SW 1271 (cell line): ENCODE measurements at places on chromosomes 13 and 19.

DNA sequence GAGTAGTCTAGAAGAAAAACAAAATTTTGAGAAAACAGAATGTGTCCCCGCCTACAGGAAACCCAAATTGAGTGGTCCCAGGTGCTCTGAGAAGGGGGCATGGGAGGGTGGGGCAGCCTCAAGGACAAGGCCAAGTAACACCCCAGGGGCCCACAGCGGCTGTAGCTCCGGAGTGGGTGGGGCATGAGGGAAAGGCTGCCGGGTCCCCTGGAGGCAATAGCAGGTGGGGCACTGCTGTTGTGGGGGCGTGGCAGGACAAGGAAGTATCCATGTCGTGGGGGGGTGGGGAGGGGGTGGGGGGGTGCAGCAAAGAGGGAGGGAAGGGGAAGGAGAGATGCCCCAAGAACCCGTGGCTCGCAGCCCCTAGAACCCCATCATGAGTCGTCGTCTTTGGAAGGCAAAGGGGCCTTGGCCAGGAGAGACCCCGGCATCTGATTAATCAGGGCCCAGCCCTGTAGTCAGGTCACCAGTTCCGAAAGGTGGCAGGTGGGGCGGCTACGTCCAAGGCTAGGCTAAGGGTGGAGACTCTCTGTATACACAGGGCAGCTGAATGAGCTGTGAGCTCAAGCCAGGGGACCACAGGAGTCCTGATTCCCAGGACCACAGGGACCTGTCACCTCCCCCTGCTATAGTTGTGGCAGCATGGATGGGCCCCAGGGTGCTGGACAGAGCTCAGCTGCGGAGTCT is 7.5 kb upstream of the ISYNA1 start:
- DNase-seq: no peak

GRCh38 chr13:36533806-36534205 is 101.5 kb downstream of the CCNA1 start:
- no peak for DNase-seq

- DNase-seq: no peak
Measured at GRCh38 chr19:17775245-17775927, 19.6 kb upstream of the B3GNT3 start.

DNA sequence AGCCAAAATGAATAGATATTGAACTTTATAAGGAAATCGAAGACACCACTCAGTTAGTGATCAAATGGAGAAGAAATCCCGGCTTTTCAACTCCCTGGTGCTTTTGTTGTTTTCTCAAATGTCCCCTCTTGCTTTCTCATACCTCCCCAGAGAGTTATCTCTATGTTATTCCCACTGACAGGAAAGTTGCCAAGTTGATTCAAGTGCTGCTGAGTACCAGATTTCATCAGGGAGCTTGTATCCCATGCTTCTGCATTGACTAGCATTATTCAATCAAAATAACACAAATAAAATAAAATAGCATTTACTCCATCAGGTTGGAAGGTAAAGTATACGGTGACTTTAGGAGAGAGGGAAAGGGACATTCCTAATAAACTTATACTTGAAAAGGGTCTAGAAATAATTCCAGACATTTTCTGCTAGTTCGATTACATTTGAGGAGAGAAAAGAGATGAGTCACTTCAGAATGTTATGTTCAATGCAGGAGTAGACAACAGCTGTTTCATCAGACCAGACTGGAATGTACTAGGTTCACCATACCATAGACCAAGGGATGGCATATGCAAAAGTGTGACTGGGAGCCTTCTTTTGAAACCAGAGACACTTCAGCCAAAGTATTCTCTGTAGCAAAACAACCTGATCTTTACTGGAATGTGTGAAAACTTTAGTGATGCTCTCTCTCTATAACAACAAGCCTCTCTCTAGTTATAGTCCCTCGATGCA is 397.8 kb downstream of the FGF14 start:
- no peak for DNase-seq

GRCh38 chr13:89856512-89856911 is 1491.0 kb upstream of the MIR17HG start:
- no peak for DNase-seq

DNA sequence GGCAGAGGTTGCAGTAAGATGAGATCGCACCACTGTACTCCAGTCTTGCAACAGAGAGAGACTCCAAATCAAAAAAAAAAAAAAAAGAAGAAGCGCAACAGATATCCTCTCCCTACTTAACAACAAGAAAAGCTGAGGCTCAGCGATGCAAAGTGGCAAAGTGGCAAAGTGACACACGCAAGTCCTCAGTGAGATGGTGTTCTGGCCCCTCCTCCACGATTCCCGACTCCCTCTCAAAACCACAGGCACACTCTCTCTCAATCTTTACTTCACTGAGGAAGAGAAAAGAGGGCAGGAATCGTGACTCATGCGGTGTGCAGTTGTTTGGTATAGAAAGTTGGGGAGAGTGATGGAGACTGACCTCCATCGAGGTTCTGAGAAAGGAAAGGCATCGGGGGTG is 12.6 kb downstream of the FFAR2 start:
- DNase-seq: no peak

- DNase-seq: no peak
Measured at GRCh38 chr13:75422028-75422427, 59.9 kb downstream of the TBC1D4 start.

DNA sequence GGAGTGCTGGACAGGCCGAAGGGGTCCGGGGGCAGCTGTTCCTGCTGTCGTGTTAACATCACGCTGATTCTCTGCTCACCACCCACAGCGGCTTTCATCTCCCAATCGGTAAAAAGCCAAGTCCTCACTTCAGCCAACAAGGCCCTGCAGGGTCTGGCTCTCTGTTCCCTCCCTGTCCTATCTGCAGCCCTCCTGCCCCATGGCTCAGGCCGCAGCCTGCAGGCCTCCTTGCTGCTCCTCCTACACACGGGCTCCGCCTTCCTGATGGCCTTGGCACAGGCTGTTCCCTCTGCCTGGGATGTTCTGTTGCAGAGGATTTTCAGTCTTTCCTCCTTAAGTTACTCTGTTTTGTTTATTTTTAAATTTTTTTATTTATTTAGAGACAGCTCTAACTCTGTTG is 22.2 kb downstream of the FUZ start:
- no peak for DNase-seq

DNA sequence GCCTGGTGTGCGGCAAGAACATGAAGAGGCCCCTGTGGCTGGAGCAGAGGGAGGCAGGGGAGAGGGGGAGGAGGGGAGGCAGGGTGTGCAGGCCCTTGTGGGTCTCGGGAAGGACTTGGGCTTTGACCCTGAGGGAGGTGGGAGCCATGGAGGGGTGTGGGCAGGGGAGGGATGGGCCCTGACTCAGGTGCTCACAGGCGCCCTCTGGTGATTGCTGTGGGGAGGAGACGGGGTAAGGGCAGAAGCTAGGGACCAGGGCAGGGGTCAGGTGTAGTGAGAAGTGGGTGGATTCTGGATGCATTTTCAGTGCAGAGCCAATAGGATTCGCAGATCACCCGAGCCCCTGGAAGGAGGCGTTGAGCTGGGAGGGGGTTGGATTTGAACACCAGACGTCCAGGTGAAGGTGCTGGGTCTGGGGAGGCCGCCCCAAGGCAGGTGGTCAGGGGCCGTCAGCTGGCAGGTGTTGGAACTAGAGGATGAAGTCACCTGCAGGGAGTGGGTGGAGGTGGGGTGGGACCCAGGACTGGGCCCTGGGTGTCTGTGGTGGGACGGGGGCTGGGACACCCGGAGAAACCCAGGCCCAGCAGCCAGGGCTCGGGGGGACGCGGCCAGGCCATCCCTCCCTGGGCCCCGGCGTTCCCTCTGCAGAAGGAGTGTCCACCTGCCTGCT is 185.4 kb downstream of the KDM4B start:
- no peak for DNase-seq

GRCh38 chr19:12885749-12886650 is 1.0 kb downstream of the KLF1 start:
- no peak for DNase-seq

GRCh38 chr19:21463449-21464105 is 41.8 kb upstream of the ZNF429 start:
- DNase-seq: peak; percentile 32

- DNase-seq: no peak
Measured at GRCh38 chr19:38644719-38645118, 2.7 kb upstream of the ACTN4 start.

DNA sequence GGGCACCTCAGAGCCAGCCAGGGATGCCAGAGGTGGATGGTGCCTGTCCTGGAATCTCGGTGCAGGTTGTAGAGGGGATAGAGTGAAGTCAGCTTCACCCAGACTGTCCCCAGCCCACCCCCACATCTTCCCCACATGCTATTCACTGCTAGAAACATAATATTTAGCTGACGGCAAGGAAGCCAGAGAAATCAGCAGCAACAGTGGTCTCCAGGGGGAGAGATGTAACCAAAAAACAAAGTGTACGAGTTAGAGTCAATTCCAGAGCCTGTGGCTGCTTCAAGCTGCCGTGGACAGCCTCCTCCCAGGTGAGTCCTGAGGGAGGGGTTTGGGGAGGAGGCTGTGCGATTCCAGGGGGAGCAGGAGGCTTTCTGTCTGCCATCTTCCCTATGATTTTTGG is 97.6 kb downstream of the ZNF536 start:
- DNase-seq: no peak

- DNase-seq: no peak
Measured at GRCh38 chr19:18435178-18435841, 2.6 kb downstream of the ISYNA1 start.

DNA sequence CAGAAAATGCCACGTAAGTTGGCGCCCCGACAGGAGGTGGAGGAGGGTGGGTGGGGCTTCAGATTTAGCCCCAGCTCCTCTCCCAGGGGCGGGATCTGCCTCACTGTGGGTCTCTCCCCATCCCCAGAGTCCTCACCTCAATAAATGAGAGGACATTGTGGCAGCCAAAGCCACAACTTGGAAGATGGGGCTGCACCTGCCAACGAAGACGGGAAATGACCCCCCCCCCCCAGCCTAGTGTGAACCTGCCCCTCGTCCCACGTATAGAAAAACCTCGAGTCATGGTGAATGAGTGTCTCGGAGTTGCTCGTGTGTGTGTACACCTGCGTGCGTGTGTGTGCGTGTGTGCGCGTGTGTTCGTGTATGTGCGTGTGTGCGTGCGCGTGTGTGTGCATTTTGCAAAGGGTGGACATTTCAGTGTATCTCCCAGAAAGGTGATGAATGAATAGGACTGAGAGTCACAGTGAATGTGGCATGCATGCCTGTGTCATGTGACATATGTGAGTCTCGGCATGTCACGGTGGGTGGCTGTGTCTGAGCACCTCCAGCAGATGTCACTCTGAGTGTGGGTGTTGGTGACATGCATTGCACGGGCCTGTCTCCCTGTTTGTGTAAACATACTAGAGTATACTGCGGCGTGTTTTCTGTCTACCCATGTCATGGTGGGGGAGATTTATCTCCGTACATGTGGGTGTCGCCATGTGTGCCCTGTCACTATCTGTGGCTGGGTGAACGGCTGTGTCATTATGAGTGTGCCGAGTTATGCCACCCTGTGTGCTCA is 1.5 kb upstream of the TRAPPC5 start:
- no peak for DNase-seq

GRCh38 chr19:49255674-49256073 is 69.3 kb downstream of the SLC6A16 start:
- no peak for DNase-seq

- no peak for DNase-seq
Measured at GRCh38 chr19:34979819-34980640, 16.0 kb upstream of the ZNF792 start.

- DNase-seq: no peak
Measured at GRCh38 chr13:101639711-101640110, 187.2 kb downstream of the ITGBL1 start.

DNA sequence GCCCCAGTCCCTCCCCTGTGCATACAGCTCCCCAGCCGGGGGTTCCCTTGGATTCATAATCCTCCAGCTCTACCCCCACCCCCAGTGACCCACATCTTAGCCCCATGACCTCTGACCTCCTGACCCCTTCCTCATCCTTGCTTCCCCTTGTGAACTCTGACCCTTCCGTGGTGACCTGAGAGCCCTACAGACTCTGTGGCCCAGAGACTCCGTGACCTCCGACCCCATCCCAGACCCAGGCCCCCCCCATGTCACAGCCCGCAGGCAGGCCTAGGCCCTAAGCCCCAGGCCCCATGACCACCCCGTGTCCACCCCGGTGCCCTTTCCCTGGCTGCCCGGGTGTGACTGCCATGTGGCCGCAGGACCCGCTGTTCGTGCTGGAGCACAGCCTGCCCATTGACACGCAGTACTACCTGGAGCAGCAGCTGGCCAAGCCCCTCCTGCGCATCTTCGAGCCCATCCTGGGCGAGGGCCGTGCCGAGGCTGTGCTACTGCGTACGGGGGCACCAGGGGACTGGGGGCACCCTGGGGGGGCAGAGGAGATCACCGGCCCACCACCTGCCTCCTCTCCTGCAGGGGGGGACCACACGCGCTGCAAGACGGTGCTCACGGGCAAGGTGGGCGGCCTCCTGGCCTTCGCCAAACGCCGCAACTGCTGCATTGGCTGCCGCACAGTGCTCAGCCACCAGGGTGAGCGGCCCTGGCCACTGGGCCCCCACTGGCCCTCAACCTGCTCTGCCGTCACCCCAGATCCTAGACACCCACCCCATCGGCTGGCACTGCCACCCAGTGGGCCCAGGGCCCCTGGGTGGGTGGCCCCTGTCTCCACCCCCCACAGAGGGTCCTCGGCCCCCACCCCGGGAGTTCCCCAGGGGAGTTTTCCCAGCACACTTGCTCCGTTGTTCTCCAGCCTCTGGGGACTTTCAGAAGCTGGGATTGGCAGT is 2.4 kb upstream of the SPIB start:
- DNase-seq: no peak

DNA sequence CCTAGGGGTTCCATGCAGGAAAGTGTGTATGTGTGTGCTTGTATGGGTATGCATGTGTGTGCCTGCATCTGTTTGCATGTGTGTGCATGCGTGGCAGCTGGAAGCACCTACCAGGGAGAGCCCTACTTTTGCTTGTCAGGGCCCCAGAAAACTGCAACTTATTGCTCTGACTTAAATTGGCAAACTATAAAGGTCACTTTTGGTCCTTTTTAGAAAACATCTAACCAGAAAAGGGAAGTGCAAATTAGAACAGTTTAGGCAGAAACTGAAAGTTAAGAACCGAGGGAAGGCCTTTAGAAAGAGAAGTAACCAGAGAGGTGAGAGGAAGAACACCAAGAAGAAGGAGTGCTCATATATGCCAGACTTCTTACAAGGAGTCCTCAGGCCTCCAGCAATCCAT is 32.5 kb downstream of the DLEU7 start:
- DNase-seq: no peak

DNA sequence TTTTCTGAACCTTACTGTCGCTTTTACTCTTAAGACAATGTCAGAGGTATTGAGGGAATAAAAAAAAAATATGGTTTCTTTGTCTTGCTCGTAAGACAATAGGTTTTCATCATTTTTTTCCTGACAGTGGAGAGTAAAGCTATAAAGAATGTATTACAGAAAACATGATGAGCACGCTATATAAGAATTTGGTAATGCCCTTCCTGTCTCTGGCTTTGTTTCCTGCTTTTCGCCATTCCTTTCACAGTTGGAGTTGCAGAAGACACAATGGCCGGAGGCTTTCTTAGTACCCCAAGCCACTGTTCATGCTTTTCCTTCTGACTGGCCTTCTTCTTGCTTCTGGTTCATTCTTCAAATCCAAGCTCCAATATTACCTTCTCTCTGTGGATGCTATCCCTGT is 101.0 kb upstream of the DACH1 start:
- no peak for DNase-seq

- DNase-seq: peak; percentile 79
Measured at GRCh38 chr13:59776924-59777690, 386.6 kb downstream of the DIAPH3 start.
